Upper lobe of right lung (tissue), 1 donor: ENCODE measurements at places on chromosomes 3 and 15. TPM values are rescaled to one million over a fixed set of nuclear protein-coding genes. Genes with fewer than 3 reads are reported as not detected.

LRRC31 gene
- total RNA-seq = 1.7 TPM

EEFSEC gene
- total RNA-seq = 15.3 TPM

FBXW12 gene
- not detected for total RNA-seq

UACA gene
- total RNA-seq = 39.9 TPM

IL5RA gene
- 0.69 TPM for total RNA-seq

ADAMTS7 gene
- 9.1 TPM for total RNA-seq

ABHD17C gene
- total RNA-seq = 41.4 TPM

RAD51 gene
- total RNA-seq = 0.98 TPM

PLA2G4D gene
- not detected for total RNA-seq

IMPG2 gene
- total RNA-seq = 0.29 TPM

CTXN2 gene
- total RNA-seq = not detected

ZNF774 gene
- 3.6 TPM for total RNA-seq

KCNMB2 gene
- total RNA-seq = 1.2 TPM

CYP8B1 gene
- not detected for total RNA-seq

CADM2 gene
- total RNA-seq = 0.55 TPM

TIMP4 gene
- total RNA-seq = 6.9 TPM

LTF gene
- total RNA-seq = 14.3 TPM

GHSR gene
- total RNA-seq = not detected

ITIH4 gene
- 26.9 TPM for total RNA-seq

CCDC14 gene
- total RNA-seq = 38.6 TPM

JAGN1 gene
- total RNA-seq = 28.7 TPM

SPATA12 gene
- total RNA-seq = 0.38 TPM

MKRN3 gene
- total RNA-seq = 2.5 TPM

CLEC3B gene
- 265 TPM for total RNA-seq

LMAN1L gene
- not detected for total RNA-seq

CASR gene
- 0.20 TPM for total RNA-seq

CLDN16 gene
- 0.14 TPM for total RNA-seq

ALS2CL gene
- total RNA-seq = 64.5 TPM

ATXN7 gene
- total RNA-seq = 35.5 TPM
